ENCODE measurements at places on chromosomes 12 and 14.

DNA sequence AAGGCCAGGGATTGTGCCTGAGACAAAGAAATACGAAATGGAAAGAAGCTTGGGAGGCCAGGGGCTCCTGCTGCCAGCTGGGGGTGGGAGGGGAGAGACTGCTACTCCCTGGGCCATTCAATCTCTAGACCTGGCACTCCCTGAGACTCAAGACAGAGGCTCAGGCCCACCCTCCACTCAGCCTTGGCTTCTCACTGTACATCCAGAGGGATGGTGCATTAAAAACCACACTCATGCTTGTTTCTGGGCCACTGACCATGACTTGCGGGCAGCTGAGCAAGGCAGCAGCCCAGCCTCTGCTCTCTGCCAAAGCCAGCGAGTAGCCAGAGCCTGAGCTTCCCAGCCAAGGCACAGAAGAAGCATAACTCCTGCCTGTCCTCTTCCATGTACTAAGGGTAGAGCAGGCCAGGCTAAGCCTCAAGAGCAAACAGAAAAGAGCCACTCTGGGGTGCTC is 41.5 kb downstream of the PITPNM2 start:
- no peak for DNase-seq

DNA sequence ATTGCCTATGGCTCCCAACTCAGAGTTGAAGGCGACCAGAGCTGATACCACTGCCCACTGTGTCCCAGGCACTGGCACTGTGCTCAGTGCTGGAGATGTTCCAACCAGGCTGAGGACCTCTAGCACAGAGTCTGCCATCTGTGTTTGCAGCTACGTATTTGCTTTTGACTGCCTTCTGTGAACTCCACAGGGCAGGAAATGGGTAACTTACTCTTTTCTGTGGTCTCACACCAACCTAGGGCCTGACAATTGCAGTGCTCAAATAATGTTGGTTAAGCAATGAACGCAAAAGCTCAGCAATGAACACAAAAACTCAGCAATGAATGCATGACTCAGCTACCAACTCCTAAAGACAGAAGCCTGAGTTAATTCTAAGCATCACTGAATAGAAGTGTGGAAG is 202.8 kb downstream of the NUAK1 start:
- no peak for DNase-seq

- no peak for DNase-seq
These were observed 596.0 kb downstream of the SLC16A7 start for GRCh38 chr12:60191676-60192359.

DNA sequence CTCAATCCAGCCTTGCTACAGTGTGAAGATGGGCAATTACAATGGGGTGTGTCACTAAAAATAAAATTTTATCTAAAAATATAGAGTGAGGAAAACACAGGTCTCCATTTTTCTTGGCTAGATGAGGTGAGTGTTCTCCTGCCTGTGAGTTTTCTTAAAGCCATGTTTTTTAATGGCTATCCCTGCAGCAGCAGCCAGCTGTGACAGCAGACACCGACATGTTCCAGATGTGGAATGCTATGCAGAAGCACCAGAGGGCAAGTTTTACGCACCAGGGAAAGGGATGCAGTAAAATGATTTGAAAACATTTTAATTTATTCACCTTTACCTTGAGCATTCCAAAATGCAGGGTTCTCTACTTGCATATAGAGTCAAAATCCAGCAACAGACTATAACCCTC is 577.0 kb upstream of the STXBP6 start:
- no peak for DNase-seq

DNA sequence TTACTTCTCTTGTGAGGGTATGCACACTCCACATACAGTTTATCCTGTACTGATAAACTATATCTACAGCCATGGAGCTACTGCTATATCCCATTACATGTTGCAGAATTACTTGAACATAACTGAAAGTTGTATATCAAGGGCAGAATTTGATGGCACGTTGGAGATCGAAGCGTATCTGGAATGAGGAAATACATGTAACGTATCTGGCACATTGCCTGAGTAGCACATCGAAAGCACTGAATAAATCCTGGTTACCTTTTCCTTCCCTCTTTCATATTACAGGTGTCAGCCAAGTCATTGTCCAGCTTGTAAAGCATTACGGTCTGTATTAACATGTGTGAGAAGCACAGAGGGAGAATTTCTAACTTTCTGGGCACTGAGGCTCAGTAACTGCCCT is 42.1 kb upstream of the LIN7A start:
- DNase-seq = no peak

DNA sequence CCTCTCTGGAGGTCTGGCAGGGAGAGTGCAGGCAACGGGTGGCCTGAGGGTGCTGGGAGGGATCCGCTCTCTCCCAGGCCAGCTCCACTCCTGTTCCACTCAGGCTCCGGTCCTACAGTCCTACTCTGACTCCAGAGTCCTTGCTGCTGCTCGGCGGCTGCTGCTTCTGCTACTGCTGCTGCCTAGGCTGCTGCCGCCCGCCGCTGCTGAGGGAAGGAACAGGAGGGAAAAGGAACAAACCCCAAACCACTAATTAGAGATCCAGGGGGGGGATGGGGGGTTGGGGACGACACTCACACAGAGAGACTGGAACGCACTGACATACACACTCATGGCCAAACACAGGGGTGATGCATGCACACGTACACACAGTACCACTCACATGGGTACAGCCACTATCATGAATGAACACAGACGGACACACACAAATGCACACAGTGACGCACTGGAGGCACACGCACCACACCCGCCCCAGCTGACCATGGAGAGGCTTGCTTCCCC is at the start of gene SP7:
Gene SP7 (minus strand): TSS at position 174 of the 501 bp plus-strand sequence. CDS start 708 bp downstream, outside the sequence.
- DNase-seq = no peak

GRCh38 chr14:57928732-57929131 is 62.8 kb upstream of the SLC35F4 start:
- DNase-seq = no peak
